Activated CD4-positive, alpha-beta memory T cell treated with anti-CD3 and anti-CD28 coated beads for 36 hours (primary cell): ENCODE measurements at places on chromosomes 6 and 20. TPM values are rescaled to one million over a fixed set of nuclear protein-coding genes. Genes with fewer than 3 reads are reported as not detected.

DNA sequence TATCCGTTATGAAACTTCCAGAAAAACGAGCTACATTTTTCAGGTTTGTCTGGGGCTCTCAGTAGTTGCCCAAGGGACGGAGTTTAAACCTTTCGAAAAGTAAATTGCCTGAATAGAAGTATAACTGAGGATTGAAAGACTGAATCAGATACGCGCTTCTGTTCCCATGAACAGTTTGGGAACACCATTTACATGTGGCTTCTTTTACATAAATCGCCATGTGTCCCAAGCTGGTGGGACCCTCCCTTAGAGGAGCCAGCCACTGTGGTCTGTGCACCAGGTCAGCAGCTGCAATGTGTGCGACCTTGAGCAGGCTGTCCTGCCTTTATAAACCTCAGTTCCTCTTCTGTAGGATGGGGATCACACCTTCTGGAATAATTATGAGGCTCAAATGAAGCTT lies 11.0 kb downstream of the ENTPD6 start:
- DNase-seq, result no peak

DNA sequence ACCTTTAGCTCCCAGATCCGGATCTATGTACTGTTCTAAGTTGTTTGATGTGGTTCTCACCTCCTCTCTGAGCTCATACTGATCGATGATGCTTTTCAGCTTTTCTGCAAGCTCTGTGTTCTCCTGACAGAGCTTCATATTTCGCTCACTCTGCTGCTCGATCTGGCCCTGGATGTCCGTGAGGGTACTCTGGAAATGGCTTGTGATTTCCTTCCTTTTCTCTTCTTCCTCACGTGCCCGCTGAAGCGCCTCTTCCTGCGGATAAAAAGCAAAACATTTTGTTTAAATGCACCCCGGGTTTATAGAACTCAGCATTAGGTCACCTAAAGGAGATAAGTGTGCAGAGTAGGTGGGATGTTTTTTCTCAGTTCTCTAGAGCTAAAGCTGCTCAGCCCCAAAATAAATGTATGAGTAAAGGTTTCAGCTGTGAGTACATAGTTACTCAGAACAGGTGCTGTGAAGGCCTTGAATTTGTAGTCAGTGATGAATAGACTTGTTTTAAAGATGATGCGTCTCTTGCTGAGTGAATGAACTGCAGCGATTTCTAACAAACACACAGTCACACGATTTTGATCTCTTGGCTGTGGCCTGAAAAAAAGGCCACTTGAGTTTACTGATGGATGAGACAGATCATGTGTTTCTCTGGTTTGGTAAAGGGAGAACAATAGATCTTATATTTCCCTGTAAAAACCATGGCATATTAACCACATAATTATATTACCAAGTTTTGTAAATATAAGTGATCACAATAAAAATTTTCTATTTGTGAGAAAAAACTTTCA lies 29.1 kb downstream of the TXLNB start:
- DNase-seq, result peak; percentile 53

DNA sequence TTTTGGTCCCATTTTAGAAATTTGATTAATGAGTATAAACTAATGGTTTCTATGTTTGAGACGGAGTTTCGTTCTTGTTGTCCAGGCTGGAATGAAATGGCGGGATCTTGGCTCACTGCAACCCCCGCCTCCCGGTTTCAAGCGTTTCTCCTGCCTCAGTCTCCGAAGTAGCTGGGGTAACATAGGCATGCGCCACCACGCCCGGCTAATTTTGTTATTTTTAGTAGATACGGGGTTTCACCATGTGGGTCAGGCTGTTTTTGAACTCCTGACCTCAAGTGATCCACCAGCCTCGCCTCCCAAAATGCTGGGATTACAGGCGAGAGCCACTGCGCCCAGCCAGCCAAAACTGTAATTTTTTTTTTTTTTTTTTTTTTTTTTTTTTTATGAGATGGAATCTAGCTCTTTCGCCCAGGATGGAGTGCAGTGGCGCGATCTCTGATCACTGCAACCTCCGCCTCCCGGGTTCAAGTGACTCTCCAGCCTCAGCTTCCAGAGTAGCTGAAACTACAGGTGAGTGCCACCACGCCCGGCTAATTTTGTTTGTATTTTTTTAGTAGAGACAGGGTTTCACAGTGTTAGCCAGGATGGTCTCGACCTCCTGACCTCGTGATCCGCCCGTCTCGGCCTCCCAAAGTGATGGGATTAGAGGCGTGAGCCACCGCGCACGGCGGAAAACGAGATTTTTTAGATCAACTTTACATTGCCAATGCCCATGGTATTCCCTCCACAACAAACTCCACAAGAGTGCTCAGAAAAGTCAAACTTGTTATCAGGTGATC lies 127.8 kb downstream of the HFE start:
- peak; percentile 28 for DNase-seq

- DNase-seq, result no peak
Observed at GRCh38 chr6:129022011-129022553, 139.1 kb downstream of the LAMA2 start.

GRCh38 chr20:56636716-56637115 lies 7.6 kb downstream of the TFAP2C start:
- no peak for DNase-seq

- no peak for DNase-seq
Observed at GRCh38 chr6:82616386-82617028, 252.9 kb downstream of the TPBG start.

MRPS26 gene
- total RNA-seq, result 158 TPM

FRK gene
- total RNA-seq, result 0.02 TPM

POLR1H gene
- 73.2 TPM for total RNA-seq

SLC44A4 gene
- 0.17 TPM for total RNA-seq
